Vagina (tissue), 2 donors: ENCODE measurements at places on chromosomes 4 and X. TPM values are rescaled to one million over a fixed set of nuclear protein-coding genes. Genes with fewer than 3 reads are reported as not detected.
A peak's percentile ranks its signal among the peaks of the same experiment; 100 is the strongest.

- no peak for DNase-seq
- H3K27ac ChIP-seq, result no peak overlapping the region
- H3K4me3 ChIP-seq, result peak overlapping the region; percentile 26
- peaks cover 7% of the 10 kb centered on the region for H3K4me1 ChIP-seq
- H3K36me3 ChIP-seq, result no peaks in the 10 kb centered on the region
Observed at GRCh38 chrX:137031517-137032340, 2.1 kb downstream of the GPR101 start.

DNA sequence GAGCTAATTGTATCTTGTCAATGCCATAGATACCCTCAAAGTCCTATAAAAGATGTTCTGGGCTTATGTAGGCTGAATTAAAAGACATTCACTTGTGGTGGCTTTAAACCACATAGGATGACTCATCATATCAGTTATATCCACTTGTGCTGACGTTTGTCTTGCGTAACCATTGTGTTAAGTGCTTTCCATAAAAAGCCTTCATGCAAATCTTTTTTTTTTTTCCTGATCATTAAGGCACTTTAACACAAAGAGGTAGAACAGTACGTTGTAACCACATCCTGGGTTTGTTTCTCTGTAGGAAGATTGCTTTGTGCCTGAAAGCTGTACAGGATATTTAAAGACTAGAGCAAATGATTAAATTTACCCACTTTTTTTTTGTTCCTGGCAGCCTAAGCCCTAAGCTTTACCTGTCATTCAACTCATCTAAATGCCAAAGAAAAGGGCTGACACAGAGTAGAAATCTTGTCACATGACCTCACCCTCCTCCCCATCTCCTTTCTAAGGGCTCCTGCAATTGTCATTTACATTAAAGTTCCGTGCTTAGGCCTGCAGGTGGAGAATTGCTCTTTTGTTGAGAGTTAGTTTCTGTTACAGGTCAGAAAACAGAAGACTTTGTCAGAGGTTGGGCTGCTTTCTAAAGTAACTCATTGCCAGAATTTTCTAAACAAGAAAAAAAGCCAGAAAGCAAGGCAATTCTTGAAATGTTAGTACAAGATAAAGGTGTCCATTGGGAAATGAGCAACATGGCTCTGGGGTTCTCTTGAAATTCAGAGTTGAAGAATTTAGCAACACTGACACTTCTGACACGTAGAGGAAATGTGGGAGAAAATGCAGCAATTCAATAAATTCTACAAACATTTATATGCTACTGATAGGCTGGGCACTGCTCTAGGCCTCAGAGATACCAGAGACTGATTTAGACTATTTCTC is 555.6 kb downstream of the PPARGC1A start:
- H3K27me3 ChIP-seq, result no peaks in the 10 kb centered on the region
- no peak for DNase-seq
- no peak overlapping the region for H3K4me3 ChIP-seq
- no peaks in the 10 kb centered on the region for H3K36me3 ChIP-seq
- H3K4me1 ChIP-seq, result no peaks in the 10 kb centered on the region

- no peaks in the 10 kb centered on the region for H3K36me3 ChIP-seq
- no peak overlapping the region for H3K4me3 ChIP-seq
- no peaks in the 10 kb centered on the region for H3K27me3 ChIP-seq
- no peak for DNase-seq
Observed at GRCh38 chr4:85946821-85947220, 413.0 kb downstream of the MAPK10 start.

- peaks cover 31% of the 10 kb centered on the region for H3K36me3 ChIP-seq
- no peaks in the 10 kb centered on the region for H3K27me3 ChIP-seq
- H3K4me1 ChIP-seq, result peaks cover 31% of the 10 kb centered on the region
- no peak for DNase-seq
- H3K4me3 ChIP-seq, result no peak overlapping the region
Observed at GRCh38 chr4:37828843-37829242, 2.4 kb downstream of the PGM2 start.

DNA sequence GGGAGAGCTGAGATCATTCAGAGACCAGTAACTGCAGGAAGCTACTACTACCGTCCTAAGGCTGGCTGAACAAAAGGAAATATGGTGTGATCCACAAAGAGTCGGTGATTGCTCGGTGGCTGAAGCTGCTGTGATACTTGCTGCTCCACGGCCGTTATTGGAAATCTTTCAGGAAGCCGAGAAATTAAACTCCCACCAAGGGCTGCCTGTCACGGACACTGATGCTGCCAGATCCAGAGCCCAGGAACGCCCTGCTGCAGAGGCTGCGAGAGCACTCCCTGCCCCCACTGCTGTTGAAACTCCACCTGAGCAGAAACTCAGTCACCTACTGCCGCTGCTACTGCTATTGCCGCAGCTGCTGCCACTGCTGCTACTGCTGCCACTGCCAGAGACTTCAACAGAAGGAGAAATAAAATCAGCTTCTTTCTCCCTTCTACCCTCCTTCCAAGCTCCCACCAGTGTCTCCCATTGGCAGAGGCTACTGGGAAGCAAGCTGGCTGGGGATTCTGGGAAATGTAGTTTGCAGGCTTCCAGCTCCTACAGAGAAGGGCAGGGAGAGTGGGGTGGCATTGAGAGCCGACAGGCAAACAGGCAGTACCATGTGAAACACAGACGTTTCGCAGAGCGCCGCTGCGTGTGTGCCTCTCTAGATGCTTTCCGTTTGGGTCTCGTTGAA is 126.0 kb upstream of the ENPP6 start:
- peak overlapping the region; percentile 56 for H3K4me3 ChIP-seq
- H3K36me3 ChIP-seq, result no peaks in the 10 kb centered on the region
- H3K27me3 ChIP-seq, result no peaks in the 10 kb centered on the region
- no peak for DNase-seq
- H3K27ac ChIP-seq, result peak overlapping the region; percentile 60
- H3K4me1 ChIP-seq, result peaks cover 35% of the 10 kb centered on the region

GRCh38 chrX:56284269-56284668 is 52.1 kb downstream of the KLF8 start:
- H3K27me3 ChIP-seq, result no peaks in the 10 kb centered on the region
- no peaks in the 10 kb centered on the region for H3K36me3 ChIP-seq
- H3K27ac ChIP-seq, result no peak overlapping the region
- DNase-seq, result no peak
- no peaks in the 10 kb centered on the region for H3K4me1 ChIP-seq

DNA sequence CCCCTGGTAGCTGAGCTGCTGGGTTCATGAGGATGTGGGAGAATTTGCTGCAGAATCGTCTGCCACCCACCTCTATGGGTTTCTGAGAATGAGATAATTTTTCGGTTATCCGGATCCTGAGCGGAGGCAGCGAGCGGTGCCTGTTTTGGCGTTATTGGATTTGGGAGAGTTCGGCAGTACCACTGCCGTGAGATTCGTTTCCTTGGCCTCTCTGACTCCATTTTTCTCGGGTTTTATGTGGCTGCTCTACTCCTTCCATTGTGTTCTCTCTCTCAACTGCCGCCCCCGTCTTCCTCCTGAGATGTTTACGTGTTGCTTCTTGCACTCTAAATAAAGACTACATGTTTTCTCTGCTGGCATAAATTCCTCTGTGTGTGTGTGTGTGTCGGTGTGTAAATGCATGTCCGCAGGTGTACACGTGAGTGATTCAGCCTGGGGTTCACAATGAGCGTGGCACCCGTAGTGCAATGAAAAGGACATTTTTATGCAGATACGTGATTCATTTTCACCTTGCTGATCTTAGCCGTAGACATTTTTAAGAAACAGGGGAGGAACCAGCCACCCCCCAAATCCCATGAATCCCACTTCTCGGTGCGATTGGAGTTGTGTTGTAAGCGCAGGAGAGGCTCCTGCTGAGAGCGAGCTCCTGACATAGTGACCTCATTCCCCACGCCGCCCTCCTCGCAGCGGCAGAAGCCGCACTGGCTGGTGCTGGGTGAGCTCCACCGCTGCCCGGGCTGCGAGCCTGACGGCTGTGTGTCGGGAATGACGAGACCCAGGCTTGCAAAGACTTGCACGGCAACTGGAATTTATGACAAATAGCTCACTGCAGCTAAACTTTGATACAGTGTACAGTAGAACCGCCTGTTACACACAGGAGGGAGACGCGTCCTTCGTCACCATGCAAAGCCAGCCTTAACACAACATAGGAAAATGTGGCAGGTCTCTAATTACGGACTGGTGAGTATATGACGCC is 82.2 kb downstream of the STOX2 start:
- no peak for DNase-seq
- peak overlapping the region; percentile 35 for H3K4me3 ChIP-seq
- H3K36me3 ChIP-seq, result no peaks in the 10 kb centered on the region
- H3K4me1 ChIP-seq, result peaks cover 28% of the 10 kb centered on the region

GRCh38 chrX:75158054-75158453 is 2.0 kb upstream of the ABCB7 start:
- H3K36me3 ChIP-seq, result no peaks in the 10 kb centered on the region
- DNase-seq, result no peak
- no peak overlapping the region for H3K27ac ChIP-seq
- peaks cover 13% of the 10 kb centered on the region for H3K4me1 ChIP-seq
- H3K4me3 ChIP-seq, result no peak overlapping the region
- H3K27me3 ChIP-seq, result no peaks in the 10 kb centered on the region

DNA sequence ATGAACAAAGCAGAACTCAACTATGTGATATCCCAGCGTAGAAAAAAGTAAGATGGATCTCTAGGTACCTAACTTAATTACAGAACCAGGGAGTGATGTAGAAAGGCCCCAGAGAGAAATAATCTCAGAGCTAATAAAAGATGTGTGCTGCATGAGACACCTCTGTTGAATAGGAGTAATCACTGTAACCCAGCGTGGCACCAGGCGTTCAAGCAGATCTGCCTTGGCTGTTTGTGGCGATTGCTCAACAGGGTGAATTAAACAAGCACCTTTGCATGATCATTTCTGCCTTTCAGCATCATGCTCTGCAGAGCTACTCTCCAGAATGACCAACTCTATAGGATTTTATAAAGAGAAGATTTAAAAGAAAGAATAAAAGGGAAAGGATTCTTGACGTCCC is 81.7 kb upstream of the KCNIP4 start:
- no peaks in the 10 kb centered on the region for H3K4me1 ChIP-seq
- no peaks in the 10 kb centered on the region for H3K36me3 ChIP-seq
- DNase-seq, result no peak
- H3K27ac ChIP-seq, result no peak overlapping the region
- no peaks in the 10 kb centered on the region for H3K27me3 ChIP-seq
- no peak overlapping the region for H3K4me3 ChIP-seq

DNA sequence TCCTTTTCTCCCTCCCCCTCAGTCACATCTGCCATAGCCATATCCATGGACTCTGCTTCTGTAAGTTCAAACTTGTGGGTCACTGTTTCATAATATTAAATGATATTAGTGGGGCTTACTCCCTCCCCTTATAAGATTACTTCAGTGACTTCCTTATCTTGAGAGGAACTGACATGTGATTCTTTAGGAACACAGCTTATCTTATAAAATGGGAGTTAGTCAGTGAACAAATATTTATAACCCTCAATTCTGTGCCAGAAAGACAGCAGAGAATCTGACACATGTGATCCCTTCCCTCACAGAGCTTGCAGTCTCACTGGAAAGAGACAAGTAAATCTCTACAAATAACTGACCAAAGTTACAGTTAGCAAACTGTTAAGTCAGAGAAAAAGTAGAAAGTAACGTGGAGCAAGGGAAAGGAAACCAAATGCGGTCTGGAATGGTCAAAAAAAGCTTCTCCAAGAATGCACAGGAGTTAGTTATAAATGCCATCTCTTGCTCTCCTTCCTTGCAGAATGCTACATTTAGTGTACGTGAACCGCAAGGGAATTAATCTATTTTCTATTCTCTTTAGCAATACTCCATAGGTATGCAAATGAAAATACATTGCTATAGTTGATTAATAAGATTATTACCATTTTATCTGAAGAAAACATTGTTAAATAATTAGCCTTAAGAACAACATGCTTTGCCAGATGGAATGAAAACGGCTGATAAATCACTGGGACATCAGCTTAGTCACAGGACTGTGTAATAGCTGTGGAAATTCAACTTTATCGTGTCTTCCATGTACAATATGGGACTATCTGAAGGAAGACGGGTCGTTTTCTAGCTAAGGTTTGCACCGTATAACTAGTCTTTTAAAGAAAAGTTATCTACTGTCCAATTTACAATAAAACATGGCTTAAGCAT is 29.0 kb downstream of the SGMS2 start:
- DNase-seq, result no peak
- no peaks in the 10 kb centered on the region for H3K27me3 ChIP-seq
- peaks cover 32% of the 10 kb centered on the region for H3K4me1 ChIP-seq
- H3K36me3 ChIP-seq, result peaks cover under 1% of the 10 kb centered on the region
- H3K4me3 ChIP-seq, result no peak overlapping the region

GRCh38 chr4:48780865-48781214 is 761 bp upstream of the FRYL start:
- no peak for DNase-seq
- H3K36me3 ChIP-seq, result no peaks in the 10 kb centered on the region
- H3K27ac ChIP-seq, result peak overlapping the region; percentile 99
- no peaks in the 10 kb centered on the region for H3K27me3 ChIP-seq

DNA sequence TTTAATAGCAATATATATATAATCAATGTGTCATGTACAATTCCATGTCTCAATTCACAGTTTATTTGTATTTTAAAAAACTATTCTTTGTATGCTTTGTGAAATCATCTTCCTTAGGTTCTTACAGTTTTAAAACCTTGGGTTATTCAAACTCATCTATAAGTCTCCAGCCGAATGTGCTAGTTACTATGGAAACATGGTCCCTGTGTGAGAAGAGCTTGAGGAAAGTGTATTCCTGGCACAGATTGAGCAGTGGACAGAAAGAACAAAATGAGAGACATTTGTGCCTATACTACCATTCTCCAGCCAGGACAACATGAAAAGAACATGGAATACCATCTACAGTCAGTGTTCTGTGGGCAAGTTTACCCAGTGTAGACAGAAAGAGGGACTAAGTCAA is 103.4 kb downstream of the EFHC2 start:
- no peak for DNase-seq
- H3K27ac ChIP-seq, result no peak overlapping the region
- H3K4me1 ChIP-seq, result no peaks in the 10 kb centered on the region
- no peak overlapping the region for H3K4me3 ChIP-seq
- no peaks in the 10 kb centered on the region for H3K36me3 ChIP-seq

- no peak for DNase-seq
- H3K4me1 ChIP-seq, result peaks cover 9% of the 10 kb centered on the region
- H3K4me3 ChIP-seq, result no peak overlapping the region
- no peak overlapping the region for H3K27ac ChIP-seq
- no peaks in the 10 kb centered on the region for H3K27me3 ChIP-seq
- H3K36me3 ChIP-seq, result no peaks in the 10 kb centered on the region
Observed at GRCh38 chr4:100799761-100800539, 282.1 kb upstream of the EMCN start.

GRCh38 chr4:98568941-98569663 is 89.3 kb downstream of the TSPAN5 start:
- no peak for DNase-seq
- peak overlapping the region; percentile 74 for H3K27ac ChIP-seq
- H3K4me3 ChIP-seq, result no peak overlapping the region
- H3K27me3 ChIP-seq, result no peaks in the 10 kb centered on the region
- no peaks in the 10 kb centered on the region for H3K36me3 ChIP-seq

GRCh38 chr4:165839615-165840333 is 33.3 kb upstream of the TLL1 start:
- H3K4me1 ChIP-seq, result no peaks in the 10 kb centered on the region
- H3K27ac ChIP-seq, result peak overlapping the region; percentile 18
- H3K36me3 ChIP-seq, result no peaks in the 10 kb centered on the region
- DNase-seq, result no peak
- H3K4me3 ChIP-seq, result no peak overlapping the region
- no peaks in the 10 kb centered on the region for H3K27me3 ChIP-seq

SRPK3 gene
- 0.25 TPM for total RNA-seq

GSX2 gene
- not detected for total RNA-seq

PPP2R3B gene
- 28.5 TPM for total RNA-seq

MAGEE2 gene
- not detected for total RNA-seq

TREX2 gene
- total RNA-seq, result 9.6 TPM

PLXNB3 gene
- 36.1 TPM for total RNA-seq

MAGEE1 gene
- total RNA-seq, result 3.4 TPM

LPAR4 gene
- not detected for total RNA-seq

ZNF157 gene
- not detected for total RNA-seq

EGF gene
- total RNA-seq, result 0.74 TPM
